ENCODE measurements at places on chromosomes 6 and 20.

DNA sequence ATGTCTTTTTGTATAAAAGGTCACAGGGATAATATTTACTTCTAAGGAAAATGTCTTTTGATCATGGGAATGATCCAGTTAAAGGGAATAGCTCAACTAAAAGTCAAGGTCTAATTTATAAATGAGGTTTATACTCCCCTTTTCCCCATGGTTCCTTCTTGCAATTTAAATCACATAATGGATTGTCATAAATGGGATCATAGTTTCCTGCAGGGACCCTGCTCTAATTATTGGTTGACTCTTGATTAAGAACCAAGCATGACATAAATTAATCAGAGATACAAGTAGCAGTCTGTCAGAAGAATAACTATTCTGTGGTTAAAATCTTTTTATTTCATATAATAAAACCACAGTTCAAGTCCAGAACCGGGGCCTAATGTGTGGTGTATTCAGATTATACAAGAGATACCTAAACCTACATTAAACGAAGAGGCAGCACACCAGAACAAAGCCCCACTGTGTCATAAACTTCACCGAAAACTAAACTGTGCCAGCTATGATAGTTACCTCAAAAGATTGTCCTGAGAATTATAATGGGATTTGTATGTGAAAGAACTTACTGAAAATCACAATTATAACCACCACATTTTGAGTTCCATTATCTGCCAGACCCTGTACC is 43.0 kb upstream of the CD83 start:
- no peak for DNase-seq

DNA sequence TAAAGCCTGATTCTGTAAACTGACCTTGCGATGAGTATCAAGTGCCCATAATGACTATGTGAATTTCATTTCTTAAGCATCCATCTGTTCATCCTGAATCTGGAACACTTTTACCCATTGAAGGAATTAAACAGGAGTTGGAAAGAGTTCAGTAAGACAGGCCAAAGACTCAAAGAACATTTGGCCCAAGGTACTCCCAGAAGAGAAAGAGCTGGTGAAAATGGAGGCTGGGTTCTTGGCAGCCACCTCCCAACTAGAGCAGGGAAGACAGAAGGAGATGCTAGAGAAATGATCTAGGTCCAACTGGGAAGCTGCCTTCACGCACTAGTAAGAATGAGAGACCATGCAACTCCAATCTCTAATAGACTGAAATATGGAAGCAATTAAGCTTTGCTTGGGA is 290.8 kb upstream of the RNF24 start:
- DNase-seq: no peak

DNA sequence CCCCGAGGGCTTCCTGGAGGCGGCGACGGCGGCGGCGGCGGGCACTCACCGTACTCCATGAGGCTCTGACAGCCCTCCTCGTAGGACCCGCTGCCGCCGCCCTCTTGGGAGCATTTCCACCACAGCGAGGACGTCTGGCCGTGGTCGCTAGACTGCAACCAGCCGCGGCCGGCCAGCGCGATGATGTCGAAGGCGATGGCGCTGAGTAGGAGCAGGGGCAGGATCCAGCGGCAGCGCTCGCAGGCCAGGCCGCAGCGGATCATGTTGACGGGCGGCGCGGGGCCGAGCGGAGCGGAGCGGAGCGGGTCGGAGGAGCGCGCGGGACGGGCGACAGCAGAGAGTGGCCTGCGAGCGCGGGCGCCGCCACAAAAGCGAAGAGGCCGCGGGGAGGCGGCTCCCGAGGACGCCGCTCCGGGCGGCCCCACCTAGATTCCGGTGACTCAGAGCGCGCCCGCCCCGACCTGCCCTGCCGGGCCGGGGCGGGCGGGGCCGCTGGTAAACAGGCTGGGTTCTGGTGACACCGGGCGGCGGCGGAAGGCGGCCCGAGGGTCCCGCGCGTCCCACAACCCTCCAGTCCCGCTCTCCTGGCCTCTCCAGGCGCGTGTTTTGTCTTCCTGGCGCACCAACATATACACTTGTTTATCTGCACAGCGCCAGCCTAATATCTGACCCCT is at the start of gene PERP:
Gene PERP (minus strand): TSS at position 342 of the 674 bp plus-strand sequence. CDS start 79 bp downstream, at position 263.
- peak; percentile 52 for DNase-seq

DNA sequence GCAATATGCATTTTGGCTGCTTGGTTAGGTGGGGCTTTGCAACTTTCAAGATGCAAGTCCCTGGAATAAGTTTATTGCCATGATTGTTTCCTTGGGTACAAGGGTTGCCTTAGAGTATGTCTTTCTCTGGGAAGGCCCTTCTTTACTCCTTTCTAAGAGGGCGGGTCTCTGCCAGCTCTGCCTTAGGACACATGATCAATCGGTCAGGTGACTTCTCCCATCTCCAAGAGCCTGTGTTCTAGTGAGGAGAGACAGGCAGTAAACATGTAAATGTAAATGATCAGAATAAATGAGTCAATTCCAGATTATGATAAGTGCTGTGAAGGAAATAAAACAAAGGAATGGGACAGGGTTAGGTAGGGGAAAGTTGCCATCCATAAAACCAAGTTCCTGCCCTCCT is 43.2 kb upstream of the BCAS1 start:
- DNase-seq: no peak

- no peak for DNase-seq
Observed at GRCh38 chr20:59604741-59605600, 631 bp downstream of the PHACTR3 start.

- no peak for DNase-seq
Observed at GRCh38 chr6:31713991-31714684, 1.0 kb upstream of the LY6G6D start.

- DNase-seq: no peak
Observed at GRCh38 chr6:105644073-105644489, 241.2 kb upstream of the PREP start.

- no peak for DNase-seq
Observed at GRCh38 chr6:112433457-112433856, 86.3 kb downstream of the RFPL4B start.

DNA sequence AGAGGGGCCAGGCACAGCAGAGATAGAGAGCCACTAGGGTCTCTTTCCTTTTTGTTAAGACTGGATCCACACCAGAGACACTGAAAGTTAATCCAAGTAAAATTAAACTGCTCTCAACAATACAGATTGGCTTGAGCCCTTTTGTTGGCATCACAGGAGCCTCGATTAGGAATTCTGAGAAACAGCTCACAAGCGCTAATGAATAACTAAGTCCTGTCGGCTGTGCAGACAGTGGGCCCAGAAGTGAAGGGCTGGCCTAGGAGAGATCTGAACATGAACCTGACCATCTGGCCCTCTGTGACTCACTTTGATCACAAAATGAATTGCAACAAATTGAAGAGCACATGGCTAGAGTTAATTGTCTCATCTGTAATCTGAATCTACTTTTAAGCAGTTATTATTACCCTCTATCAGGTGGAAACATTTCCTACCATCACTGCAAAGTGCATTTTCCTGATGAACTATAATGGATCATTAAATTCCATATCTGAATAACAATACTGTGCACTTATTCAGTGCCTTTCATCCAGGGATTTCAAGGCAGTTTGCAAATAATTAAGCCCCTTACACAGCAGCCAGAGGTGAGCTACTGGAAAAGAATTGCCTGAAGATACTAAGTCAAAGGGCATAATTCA is 3.2 kb downstream of the BACH2 start:
- no peak for DNase-seq

DNA sequence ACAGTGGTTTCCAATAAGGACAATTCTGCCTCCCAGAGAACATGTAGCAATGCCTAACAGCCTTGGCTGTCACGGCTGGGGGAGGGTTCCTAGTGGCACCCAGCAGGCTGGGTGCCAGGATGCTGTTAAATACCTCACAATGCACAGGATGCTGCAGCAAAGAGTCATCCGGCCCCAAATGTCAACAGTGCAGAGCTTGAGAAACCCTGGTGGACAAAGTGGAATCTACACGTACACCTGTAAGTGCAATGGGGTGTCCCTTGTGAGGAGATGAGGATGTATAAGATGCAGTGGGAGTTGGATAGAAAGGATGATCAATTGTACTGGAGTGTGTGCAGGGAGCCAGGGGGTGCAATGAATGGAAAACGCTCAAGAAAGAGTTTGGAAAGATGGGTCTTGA is 142.4 kb downstream of the FNDC1 start:
- no peak for DNase-seq

DNA sequence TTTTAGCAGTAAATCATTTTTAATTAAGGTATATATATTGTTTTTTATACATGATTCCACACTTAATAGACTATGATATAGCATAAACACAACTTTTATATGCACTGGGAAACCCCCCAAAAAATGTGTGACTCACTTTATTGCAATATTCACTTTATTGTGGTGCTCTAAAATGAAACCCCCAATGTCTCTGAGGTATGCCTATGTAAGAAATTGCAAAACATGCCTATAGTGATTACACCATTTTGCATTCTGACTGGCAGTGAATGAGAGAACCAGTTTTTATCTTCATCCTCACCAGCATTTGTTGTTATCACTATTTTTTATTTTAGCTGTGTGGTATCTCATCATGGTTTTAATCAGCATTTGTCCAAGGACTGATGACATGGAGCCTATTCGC is 8.5 kb upstream of the CST11 start:
- DNase-seq: no peak

DNA sequence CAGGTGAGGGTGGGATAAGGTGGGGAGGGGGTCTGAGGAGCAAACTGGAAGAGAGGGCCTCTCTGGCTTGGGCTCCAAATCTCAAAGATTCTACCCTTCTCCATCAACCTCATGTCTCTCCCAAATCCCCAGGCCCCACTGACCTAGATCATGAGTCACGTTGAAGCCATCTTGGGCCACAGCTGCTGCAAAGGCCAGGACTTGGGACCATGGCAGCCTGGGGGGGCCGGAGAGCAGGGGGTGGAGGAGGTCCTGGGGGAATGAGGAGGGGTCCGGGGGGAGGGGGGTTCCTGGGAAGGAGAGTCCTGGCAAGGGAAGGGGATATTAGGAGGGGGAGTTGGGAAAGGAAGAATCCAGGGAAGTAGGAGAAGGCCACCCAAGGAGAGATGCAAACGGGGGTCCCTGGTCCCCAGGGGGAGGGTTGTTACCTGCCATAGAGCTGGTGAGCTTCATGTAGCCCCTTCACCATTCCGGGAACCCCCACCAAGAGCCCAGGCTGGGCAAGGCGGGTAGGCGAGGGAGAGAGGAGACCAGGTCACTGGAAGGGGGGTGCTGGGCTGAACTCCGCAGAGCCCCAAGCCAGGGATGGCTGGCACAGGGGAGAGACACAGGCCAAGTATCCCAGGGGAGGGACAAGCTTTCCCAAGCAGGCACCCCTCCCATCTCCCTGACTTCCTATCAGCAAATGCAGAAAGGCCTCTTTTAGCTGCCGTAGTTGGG is 12.7 kb downstream of the GGT7 start:
- no peak for DNase-seq

DNA sequence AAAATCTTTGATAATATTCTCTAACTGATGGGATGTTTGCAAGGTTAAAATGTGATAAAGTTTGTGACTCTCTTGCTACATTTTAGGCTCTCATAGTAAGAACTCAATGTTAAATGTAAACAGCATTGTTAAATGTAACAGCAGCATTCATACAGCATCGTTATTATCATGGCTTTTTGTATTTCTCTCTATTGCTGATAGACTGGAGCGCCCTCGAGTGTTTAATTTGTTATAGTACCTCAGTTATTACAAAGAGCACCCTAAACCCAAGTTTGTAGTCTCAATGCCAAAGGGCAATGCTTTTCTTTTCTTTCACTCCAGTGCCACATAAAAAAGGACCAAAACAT is 14.9 kb upstream of the TTPAL start:
- DNase-seq: peak; percentile 69

DNA sequence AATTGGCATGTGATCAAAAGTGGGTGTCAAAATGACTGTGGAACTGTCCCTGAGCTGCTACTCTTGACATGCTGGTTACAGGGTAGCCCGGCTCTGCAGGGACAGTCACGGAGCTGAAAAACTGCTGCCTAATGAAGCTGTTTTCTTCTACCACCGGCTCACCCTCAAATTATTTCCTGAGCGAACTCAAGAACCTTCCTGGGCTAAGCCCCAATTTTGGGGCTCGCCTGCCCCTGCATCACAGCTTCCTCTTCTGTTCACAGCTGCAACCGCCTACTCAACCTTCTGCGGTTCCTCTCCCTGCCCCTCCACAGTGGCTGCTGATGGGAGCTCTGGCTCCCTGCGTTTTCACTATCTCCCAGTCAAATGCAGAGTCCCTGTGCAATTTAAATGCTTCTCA is 110.8 kb upstream of the MLN start:
- DNase-seq: no peak

- DNase-seq: peak; percentile 1
Observed at GRCh38 chr6:39599973-39600372, 125.2 kb downstream of the KIF6 start.

DNA sequence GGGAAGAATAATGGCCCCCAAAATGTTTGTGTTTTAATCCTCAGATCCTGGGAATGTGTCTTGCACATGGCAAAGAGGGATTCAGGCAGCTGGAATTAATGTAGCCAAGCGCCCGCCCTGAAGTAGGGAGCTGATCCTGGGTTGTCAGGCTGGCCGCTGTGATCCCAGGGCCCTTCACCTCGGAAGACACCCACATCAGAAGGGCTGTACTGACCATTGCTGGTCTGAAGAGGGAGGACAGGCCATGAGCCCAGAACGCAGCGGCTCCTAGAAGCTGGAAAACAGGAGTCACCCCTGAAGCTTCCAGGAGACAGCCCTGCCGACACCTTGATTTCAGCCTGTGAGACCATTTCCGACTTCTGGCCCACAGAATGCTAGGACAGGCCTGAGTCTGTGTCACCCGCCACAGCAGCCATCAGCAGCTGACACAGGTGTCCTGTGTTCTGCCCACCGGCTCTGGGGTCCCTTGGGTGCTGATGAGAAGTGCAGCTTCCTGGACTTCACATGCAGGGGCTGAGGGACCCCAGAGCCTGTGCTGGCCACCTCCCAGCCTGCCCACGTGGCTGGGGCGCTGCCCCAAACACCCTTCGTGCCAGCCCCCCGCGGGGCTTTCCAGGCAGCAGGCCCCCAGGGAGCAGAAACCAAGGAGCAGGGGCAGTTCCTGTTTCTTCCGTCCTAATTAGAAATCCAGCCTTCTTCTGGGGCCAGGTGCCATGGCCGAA is 86.3 kb downstream of the ERMARD start:
- no peak for DNase-seq

DNA sequence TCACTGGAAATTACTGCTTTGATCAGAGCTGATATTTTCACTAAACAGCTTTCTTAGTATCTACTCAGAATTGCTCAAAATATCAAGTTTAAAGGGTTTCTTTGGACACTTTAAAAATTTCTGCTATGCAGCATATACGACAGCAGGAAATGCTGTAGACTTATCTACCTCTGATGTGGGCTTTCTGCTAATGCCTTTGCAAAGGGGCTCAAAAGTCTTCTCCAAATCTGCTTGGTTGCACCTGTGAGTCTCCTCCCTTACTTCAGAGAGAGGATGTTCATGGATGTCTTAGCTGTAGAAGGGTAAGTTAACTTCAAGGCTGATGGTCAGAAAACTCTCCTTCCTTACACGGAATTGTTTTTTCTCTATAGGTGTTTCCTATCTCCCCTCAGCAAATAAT is 19.9 kb upstream of the NUS1 start:
- no peak for DNase-seq

DNA sequence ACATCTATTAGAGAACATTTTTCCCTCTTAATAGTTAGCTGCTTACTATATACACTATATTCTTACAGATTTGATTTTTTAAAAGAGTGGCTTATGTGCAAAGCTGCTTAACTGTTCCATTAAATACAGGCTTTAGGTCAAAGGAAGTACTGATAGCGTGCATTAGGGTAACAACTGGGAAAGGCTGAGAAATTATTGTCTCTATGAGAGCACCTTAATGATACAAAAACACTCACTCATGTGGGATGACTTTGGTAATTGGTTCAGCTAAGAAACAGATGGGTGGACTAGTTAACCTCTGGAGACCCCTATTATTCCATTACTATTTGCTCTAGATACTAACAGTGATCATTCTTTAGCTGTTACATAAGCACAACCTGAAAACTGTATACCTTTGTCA is 4.0 kb downstream of the DCDC2 start:
- no peak for DNase-seq

All from NCI-H1092 treated with DMSO at 0.1 percent for 48 hours (cell line).